ENCODE measurements at places on chromosomes 6 and 20. TPM values are rescaled to one million over a fixed set of nuclear protein-coding genes. Genes with fewer than 3 reads are reported as not detected.

TRIM26 gene
- total RNA-seq, result 35.4 TPM

NT5E gene
- total RNA-seq, result 22.3 TPM

DNA sequence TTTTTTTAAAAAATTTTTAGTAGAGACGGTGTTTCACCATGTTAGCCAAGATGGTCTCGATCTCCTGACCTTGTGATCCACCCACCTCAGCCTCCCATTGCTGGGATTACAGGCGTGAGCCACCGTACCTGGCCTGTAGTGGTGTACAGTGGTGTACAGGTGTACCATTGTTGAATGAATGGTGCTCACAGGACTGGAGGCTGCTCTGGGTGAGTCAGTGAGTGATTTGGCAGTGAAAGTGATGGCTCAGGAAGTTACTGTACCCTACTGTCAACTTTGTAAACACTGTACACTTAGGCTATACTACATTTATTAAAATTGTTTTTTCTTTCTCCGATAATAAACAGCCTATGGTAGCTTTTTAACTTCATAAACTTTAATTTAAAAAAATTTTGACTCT, 122.8 kb upstream of the EEF1E1 start:
- DNase-seq, result no peak

ENPP5 gene
- 9.6 TPM for total RNA-seq

CLVS2 gene
- total RNA-seq, result 0.10 TPM

OR2H2 gene
- total RNA-seq, result not detected

GRCh38 chr6:116370760-116371119, at the start of gene DSE:
DSE (plus strand) TSS chr6:116370947; CDS start chr6:116399251, 28,304 bp downstream.
- DNase-seq, result no peak

DNA sequence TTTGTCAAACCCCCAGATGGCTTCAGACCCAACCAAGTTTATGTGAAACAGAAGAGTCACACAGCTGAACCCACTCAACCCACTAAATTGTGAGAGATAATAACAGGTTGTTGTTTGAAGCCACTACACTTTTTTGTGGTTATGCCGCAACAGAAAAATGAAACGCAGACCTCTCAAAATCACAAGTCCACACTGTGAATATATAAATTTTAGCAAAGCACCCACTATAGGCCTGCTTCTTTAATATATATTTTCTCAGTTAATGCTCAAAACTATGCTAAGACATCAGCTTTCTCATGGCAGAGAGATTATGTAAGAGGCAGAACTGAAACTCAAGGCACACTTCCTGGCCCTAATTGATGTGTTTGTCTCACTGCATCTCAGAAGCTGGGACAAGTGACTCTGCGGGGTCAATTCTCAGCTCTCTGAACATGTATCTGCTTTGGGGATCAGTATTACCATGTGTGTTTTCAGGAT, 27.7 kb downstream of the MAP3K5 start:
- no peak for DNase-seq

GRCh38 chr20:56469077-56469449, 636 bp downstream of the RTF2 start:
- no peak for DNase-seq

POU5F1 gene
- 7.5 TPM for total RNA-seq

DEF6 gene
- 11.6 TPM for total RNA-seq

DNA sequence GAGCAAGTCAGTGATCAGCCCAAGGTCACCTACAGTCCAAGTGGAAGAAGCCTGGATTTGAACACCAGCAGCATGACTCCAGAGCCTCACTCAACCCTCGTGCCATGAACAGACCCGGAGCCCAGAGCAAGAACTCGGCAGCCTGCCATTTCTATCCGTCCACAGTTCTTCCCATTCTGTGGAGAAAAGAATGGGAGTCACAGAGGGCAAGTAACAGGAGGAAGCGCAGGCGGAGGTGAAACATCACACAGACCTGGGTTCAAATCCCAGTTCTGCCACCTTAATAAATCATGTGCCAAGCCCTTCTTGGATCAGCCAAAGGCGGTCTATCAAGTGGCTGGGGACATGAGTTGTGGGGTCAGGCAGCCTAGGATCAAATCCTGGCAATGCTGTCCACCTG, 4.3 kb downstream of the PREX1 start:
- DNase-seq, result no peak

ARMC12 gene
- total RNA-seq, result 0.31 TPM

PRKN gene
- 7.0 TPM for total RNA-seq

GRCh38 chr20:43837856-43838702, 76.6 kb upstream of the TOX2 start:
- DNase-seq, result no peak

RSPH3 gene
- 7.8 TPM for total RNA-seq

DNA sequence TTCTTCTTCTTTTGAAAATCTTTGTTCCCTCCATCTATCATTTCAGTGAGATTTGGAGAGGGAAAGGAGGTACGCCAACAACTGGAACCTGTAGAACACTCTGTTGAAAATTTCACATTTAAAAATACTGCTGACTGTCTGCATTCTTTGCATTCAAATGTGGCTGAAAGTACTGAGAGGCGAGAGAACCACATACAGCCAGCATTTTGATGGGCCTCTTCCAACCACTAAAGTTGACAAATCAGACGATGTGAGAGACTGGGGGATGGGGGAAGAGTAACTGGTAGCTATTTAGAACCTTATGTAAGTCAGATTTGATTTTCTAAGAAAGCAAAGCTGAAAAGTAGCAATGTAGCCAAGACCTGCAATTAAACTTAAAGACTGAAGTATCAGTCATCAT, 77.5 kb downstream of the FKBP5 start:
- no peak for DNase-seq

DNA sequence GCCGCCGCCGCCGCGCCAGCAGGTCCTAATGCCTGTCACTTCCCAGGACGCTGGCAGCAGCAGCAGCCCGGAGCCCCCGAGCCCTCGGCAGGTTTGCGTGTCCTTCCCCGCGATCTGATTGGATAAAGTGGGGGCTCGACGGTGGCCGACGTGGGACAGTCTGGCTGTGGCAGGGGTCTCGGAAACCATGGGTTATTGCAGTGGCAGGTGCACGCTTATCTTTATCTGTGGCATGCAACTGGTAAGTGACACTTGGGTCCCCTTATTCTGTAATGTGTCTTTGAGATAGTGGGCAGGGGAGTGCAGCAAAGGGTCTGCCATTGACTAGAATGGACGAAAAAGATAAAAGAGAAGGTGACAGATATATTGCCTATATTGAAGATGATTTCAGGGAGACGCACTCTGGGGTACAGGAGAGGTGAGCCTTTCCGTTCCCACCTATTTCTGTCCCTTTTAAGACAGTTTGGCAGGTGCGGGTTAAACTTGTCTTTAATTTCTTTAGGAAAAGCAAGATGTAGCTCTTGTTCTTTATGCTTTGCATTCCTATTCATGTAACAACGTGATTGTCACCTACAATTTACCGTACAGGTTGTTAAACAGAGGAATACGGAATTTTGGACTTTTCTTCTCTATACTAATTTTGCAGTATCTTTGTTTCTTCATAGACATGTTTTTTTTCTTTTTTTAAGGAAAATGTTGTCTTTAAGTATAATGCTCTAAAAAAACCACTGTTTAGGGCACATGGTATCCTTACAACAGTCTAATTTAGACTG, 535 bp downstream of the NKAIN2 start:
- peak; percentile 68 for DNase-seq

DNA sequence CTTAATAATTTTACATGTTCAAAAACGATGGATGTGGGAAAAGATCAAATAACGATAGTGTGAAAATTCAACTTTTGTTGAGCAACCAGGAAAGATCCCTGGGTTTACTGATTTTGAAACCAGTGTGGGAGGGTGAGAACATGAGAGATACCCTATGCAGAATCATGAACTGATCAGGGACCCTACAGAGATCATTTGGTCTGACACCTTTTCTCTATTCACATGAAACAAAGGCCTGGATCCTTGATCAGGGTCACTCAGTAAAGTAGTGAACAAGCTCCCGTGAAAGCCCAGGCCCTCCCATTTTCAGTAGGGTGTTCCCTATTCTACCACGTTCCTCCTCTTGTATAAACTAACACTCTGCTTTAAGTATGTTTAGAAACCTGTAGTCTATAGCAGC, 60.5 kb upstream of the DUSP22 start:
- DNase-seq, result no peak

DNA sequence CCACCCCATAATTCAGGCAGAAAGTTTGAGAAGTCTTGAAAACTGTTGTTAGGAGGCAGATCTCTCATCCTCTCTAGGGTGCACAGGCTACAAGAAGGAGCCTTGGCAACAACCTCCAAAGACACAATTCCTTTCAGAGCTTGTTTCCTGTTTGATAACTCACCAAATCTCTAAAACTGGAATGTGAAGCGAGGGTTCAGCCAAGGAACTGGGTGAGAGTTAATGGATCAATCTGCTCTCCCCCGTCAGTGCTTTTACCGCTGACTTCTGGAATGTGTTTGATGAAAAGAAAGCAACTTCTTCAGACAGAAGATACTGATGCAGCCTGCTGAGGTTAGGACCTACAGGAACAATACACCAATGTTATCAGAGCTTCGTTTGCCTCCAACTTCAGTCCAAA, 171.8 kb upstream of the BMP2 start:
- no peak for DNase-seq

DNA sequence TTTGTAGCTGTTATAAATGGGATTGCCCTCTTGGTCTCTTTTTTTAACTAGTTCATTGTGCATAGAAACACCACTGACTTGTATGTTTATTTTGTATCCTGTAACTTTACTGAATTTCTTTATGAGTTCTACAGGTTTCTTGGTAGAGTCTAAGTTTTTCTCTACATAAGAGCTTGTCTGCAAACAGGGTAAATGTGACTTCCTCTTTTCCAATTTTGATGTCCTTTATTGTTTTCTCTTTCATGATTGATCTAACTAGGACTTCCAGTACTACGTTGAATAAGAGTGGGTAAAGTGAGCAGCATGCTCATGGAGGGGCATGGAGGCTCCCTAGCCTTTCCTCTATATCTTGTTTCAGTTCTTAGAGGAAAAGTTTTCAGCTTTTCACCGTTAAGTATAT, 3.0 kb upstream of the WFDC10A start:
- DNase-seq, result no peak

DNA sequence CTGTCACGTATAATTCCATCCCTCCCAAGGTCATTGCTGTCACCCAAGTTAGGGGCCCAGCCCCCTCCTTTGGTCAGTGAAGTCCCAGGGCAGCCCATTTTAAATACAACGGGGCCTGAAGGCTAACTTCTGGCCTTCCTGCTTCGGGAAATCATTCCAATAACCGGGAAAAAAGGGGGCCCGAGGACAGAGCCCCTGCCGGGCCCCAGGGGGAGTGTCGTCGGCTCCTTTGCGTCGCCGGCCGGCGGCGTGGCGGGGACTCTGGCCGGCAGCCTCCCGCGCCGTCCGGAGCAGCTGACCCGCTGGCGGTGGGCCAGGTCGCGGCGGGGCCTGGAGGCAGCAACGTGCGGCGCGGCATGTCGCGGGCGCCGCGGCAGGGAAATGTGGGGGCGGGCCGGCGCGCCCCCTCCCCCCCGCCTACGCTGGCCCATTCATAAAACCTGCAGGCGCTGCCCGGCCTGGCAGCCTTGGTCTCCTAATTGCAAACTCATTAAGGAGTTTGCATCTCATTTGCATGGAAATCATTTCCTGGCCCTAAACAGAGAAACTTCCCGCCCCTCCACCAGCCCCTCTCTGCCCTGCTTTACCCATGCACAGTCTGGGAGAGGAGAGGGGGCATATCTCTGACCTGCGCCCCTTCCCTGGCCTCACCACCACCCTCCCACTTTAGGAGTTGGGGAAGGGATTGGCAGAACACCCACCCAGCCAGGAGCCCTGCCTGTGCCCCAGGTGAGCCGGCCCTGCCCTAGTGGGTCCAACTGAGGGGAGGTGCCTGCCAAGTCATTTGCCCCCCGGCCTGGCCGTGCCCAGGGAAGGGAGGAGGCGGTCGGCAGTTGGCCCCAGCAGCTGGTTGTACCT, 50.7 kb downstream of the MRPL14 start:
- DNase-seq, result peak; percentile 69

DNA sequence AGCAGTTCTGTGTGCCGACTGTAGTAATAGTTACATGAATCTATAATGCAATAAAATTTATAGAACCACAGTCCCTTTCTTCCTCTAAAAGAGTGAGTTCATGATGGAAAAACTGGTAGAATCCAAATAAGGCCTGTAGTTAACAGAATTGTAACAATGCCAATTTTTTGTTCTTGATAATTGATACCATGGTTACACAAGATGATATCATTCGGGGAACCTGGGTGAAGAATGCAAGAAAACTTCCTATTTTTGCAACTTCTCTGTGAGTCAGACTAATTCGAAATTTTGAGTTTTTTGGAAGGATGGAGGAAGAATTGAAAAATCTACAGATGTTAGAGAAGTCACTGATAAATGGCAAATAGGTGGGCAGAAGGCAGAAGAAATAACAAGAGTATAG, 381.8 kb downstream of the CDKAL1 start:
- DNase-seq, result no peak

WASF1 gene
- total RNA-seq, result 11.8 TPM

GRCh38 chr6:165013701-165014100, 295.7 kb downstream of the C6orf118 start:
- no peak for DNase-seq
